ENCODE measurements at places on chromosomes 2 and 18. TPM values are rescaled to one million over a fixed set of nuclear protein-coding genes. Genes with fewer than 3 reads are reported as not detected.

Gene AMMECR1L
- 15.7 TPM for total RNA-seq

Gene DNER
- total RNA-seq, result not detected

Gene ACMSD
- not detected for total RNA-seq

Gene GKN1
- total RNA-seq, result not detected

Gene TRIM54
- not detected for total RNA-seq

Gene VWC2L
- not detected for total RNA-seq

Gene NR4A2
- 3.2 TPM for total RNA-seq

Gene DPP4
- 107 TPM for total RNA-seq

Gene MYCN
- total RNA-seq, result not detected

DNA sequence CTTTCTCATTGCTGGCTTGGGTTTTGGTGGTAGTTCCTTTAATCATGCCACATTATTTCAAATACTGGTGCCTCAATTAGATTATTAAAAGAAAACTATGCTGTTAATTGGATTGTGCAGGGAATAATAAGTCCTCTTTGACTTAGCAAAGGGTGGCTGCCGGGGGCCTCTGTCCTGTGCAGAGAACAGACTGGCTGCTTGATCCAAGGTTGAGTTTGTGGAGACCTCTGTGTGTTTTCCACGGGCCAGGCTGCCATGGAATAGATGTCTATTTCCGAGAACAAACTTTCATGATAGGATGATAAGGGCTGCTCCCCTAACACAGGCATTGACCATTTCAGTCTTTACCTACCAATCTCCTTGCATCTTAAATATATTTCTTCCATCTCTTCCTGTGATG lies 30.4 kb upstream of the OTOS start:
- H3K27ac ChIP-seq, result no peak overlapping the region
- H3K36me3 ChIP-seq, result no peaks in the 10 kb centered on the region
- H3K4me3 ChIP-seq, result no peak overlapping the region
- DNase-seq, result no peak
- no peaks in the 10 kb centered on the region for H3K4me1 ChIP-seq
- H3K27me3 ChIP-seq, result peaks cover 8% of the 10 kb centered on the region

GRCh38 chr2:36520431-36520830 lies 77.5 kb downstream of the FEZ2 start:
- no peaks in the 10 kb centered on the region for H3K4me1 ChIP-seq
- no peak overlapping the region for H3K27ac ChIP-seq
- peaks cover 3% of the 10 kb centered on the region for H3K36me3 ChIP-seq
- H3K27me3 ChIP-seq, result no peaks in the 10 kb centered on the region
- H3K4me3 ChIP-seq, result no peak overlapping the region

- H3K4me1 ChIP-seq, result no peaks in the 10 kb centered on the region
- no peak overlapping the region for H3K27ac ChIP-seq
- no peaks in the 10 kb centered on the region for H3K27me3 ChIP-seq
Measured at GRCh38 chr2:67729474-67729873, 332.3 kb downstream of the ETAA1 start.

DNA sequence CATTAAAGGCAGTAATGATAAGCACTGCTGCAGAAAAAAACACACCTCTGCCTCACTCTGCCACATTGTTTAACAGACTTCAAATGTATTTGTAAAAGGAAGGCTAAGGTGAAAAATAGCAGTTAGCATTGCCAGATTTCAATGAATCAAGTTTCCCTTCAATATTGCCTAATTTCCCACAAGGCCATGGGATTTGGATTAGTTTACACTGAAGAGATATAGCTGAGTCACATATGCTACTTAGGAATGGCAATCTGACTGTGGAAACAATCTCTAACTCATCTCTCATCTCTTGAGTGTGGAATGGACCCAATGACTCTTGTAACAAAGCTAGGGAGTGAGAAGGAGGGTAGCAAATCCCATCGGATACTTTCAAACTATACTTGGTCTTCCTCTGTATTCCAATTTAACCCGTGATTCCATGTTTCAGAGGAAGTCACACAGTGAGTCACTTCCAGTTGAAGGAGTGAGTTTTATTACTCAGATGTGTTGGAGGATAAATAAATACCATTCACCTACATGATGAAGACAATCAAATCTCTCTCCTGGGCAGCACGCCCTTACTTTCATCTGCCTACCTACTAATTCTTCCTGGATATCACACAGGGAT lies 5.1 kb downstream of the B4GALT6 start:
- peaks cover 51% of the 10 kb centered on the region for H3K27me3 ChIP-seq
- H3K27ac ChIP-seq, result no peak overlapping the region
- H3K4me3 ChIP-seq, result no peak overlapping the region
- H3K4me1 ChIP-seq, result peaks cover 3% of the 10 kb centered on the region
- DNase-seq, result no peak

- peaks cover 34% of the 10 kb centered on the region for H3K36me3 ChIP-seq
- no peaks in the 10 kb centered on the region for H3K27me3 ChIP-seq
- H3K4me3 ChIP-seq, result no peak overlapping the region
- H3K4me1 ChIP-seq, result no peaks in the 10 kb centered on the region
- no peak for DNase-seq
Measured at GRCh38 chr2:15527074-15527739, 33.9 kb downstream of the NBAS start.

GRCh38 chr2:26412091-26412673 lies 10.5 kb downstream of the DRC1 start:
- no peak for DNase-seq
- peaks cover 12% of the 10 kb centered on the region for H3K4me1 ChIP-seq
- peak overlapping the region; percentile 72 for H3K27ac ChIP-seq
- H3K36me3 ChIP-seq, result peaks cover 2% of the 10 kb centered on the region
- peak overlapping the region; percentile 77 for H3K4me3 ChIP-seq

- no peaks in the 10 kb centered on the region for H3K27me3 ChIP-seq
- no peak for DNase-seq
- H3K4me1 ChIP-seq, result no peaks in the 10 kb centered on the region
- H3K27ac ChIP-seq, result no peak overlapping the region
- H3K4me3 ChIP-seq, result no peak overlapping the region
Measured at GRCh38 chr2:175823002-175823706, 178.9 kb downstream of the LNPK start.

DNA sequence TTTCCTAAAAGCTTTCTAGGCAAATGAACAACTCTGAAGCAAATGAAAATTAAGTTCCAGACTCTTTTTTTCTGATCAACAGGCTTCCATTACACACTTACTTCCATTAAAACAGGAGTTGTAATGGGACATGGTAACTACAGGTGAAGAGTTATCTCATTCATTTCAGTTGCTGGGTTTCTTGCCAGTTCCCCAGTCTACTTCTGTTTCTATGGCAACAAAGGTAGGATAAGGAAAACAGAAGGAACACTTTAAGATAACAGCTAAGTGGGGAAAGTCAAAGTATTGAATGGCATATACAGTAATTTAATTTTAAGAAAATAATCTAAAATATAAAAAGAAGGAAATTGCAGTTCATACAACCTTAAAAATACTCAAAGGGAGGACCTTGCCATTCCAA lies 25.1 kb downstream of the BAZ2B start:
- no peak overlapping the region for H3K4me3 ChIP-seq
- no peak for DNase-seq
- H3K27me3 ChIP-seq, result no peaks in the 10 kb centered on the region
- no peak overlapping the region for H3K27ac ChIP-seq
- H3K4me1 ChIP-seq, result no peaks in the 10 kb centered on the region

DNA sequence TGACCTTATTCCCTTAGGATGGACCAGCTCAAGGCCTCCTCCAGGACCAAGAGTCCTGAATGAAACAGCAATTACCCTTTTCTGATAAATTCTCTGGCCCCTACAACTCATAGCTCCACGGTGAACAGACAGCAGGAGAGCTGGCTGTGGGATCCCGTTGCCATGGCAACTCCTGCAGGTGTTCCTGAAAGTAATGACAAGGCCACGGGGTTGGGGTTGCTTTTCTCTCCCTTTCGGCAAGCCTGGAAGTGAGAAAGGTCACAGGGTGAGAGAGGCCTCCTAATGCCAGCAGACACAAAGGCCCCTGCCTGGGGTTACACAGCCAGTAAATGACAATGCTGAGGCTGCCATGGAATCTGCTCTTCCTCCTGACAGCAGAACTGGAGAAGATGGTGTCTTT lies 403.0 kb downstream of the NBAS start:
- H3K36me3 ChIP-seq, result peaks cover 2% of the 10 kb centered on the region
- H3K27ac ChIP-seq, result no peak overlapping the region
- H3K4me3 ChIP-seq, result no peak overlapping the region
- H3K4me1 ChIP-seq, result peaks cover 18% of the 10 kb centered on the region
- peaks cover 11% of the 10 kb centered on the region for H3K27me3 ChIP-seq
- DNase-seq, result no peak

GRCh38 chr2:128541448-128541847 lies 222.8 kb upstream of the HS6ST1 start:
- no peak overlapping the region for H3K4me3 ChIP-seq
- no peak overlapping the region for H3K27ac ChIP-seq
- H3K36me3 ChIP-seq, result no peaks in the 10 kb centered on the region
- DNase-seq, result no peak
- peaks cover 7% of the 10 kb centered on the region for H3K27me3 ChIP-seq

GRCh38 chr2:241356871-241357260 lies 781 bp downstream of the FARP2 start:
- H3K27me3 ChIP-seq, result no peaks in the 10 kb centered on the region
- peaks cover 4% of the 10 kb centered on the region for H3K36me3 ChIP-seq
- peak overlapping the region; percentile 87 for H3K4me3 ChIP-seq
- no peak overlapping the region for H3K27ac ChIP-seq

GRCh38 chr2:70898363-70899240 lies 37.1 kb upstream of the ATP6V1B1 start:
- peaks cover 94% of the 10 kb centered on the region for H3K27me3 ChIP-seq
- DNase-seq, result no peak
- no peak overlapping the region for H3K4me3 ChIP-seq
- H3K4me1 ChIP-seq, result peaks cover 19% of the 10 kb centered on the region

DNA sequence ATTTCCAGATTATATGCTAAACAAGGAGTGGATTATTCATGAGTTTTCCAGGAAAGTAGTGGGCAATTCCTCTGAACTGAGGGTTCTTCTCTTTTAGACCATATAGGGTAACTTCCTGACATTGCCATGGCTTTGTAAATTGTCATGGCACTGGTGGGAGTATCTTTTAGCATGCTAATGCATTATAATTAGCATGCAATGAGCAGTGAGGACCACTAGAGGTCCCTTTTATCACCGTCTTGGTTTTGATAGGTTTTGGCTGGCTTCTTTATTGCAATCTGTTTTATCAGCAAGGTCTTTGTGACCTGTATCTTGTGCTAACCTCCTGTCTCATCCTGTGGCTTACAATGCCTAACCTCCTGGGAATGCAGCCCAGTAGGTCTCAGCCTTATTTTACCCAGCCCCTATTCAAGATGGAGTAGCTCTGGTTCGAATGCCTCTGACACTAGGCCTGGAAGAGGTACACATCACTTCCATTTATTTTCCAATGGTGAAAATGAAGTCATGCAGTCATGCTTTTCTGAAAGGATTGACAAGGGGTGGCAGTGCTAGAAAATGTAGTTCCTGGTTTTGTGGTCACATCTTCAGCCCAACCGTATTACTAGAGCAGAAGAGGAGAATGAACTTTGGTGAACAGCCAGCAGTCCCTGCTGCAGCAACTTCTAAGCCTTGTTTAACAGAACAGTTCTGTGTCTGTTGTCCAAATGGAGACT lies 26.6 kb upstream of the ITGA4 start:
- peak overlapping the region; percentile 39 for H3K27ac ChIP-seq
- peaks cover 15% of the 10 kb centered on the region for H3K36me3 ChIP-seq

DNA sequence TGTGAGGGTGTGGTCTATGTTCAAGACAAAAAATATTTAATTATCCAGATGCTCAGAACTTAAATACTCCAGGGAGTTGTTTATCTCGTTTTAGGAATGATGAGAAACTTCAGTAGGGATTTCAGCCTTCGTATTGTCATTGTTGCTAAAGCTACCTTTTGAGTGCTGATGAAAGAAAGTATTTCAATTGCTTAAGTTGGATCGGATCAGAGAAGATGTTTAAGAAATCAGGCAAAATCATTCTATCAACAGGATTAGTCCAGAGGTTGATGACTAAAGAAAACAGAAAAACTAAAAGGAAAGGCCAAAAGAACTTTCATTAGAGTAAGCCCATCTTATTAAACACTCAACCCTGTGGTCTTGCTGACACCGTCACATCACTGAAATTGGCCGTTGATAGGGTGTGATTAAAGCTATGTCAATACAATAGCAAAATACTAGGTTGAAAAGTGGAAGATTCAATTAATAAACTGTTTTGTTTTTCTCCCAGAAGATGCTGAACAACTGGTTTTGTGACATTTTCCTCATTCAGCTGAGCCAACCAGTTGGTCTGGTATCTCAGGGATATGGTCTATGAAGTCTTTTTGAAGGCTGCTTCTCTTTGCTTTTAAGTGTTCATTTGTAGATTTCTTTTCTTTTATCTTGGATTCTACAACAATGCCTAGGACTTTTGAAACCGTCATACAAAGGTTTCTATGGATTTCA lies 551.7 kb downstream of the SLC4A3 start:
- H3K36me3 ChIP-seq, result no peaks in the 10 kb centered on the region
- no peak for DNase-seq
- H3K27ac ChIP-seq, result no peak overlapping the region
- no peak overlapping the region for H3K4me3 ChIP-seq
- H3K4me1 ChIP-seq, result no peaks in the 10 kb centered on the region

GRCh38 chr2:233680361-233681045 lies 1.2 kb upstream of the UGT1A7 start:
- no peak overlapping the region for H3K4me3 ChIP-seq
- no peaks in the 10 kb centered on the region for H3K36me3 ChIP-seq
- H3K4me1 ChIP-seq, result no peaks in the 10 kb centered on the region
- no peak overlapping the region for H3K27ac ChIP-seq
- DNase-seq, result no peak
- peaks cover 21% of the 10 kb centered on the region for H3K27me3 ChIP-seq

DNA sequence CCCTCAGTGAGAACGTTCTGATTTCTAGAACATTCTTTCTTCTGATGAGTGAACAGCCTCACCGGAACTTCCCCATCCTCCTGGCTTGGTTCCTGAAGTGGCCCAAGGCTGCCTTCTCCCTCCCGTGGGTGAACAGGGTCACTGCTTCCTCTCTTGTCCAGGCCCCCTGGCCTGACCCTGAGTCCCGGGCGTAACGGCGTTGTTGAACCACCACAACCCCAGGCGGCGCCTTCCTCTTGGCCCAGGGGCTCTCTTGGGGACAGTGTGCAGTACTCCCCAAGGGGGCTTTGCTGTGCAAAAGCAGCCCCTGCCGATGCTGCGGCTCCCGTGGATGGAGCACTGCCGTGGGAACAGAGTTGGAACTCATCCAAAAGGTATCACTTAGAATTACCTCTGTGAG lies 147.2 kb downstream of the TSN start:
- H3K27me3 ChIP-seq, result peaks cover 3% of the 10 kb centered on the region
- no peak overlapping the region for H3K27ac ChIP-seq
- H3K4me1 ChIP-seq, result peaks cover 5% of the 10 kb centered on the region
- H3K36me3 ChIP-seq, result no peaks in the 10 kb centered on the region
- DNase-seq, result no peak

- no peak for DNase-seq
- peaks cover 47% of the 10 kb centered on the region for H3K36me3 ChIP-seq
- H3K4me1 ChIP-seq, result peaks cover 14% of the 10 kb centered on the region
- no peaks in the 10 kb centered on the region for H3K27me3 ChIP-seq
- no peak overlapping the region for H3K27ac ChIP-seq
Measured at GRCh38 chr2:102801098-102801718, 39.4 kb downstream of the TMEM182 start.

All from activated naive CD8-positive, alpha-beta T cell treated with anti-CD3 and anti-CD28 coated beads, Interleukin-2, amount 10 ng/mL, durations not matched to agents 7 days and 5 days (primary cell).